ENCODE measurements at places on chromosomes 11 and 22.

- no peak for DNase-seq
Measured at GRCh38 chr11:110076371-110076965, 16.7 kb upstream of the ZC3H12C start.

GRCh38 chr11:12110714-12111548 lies 541 bp downstream of the MICAL2 start:
- peak; percentile 19 for DNase-seq

GRCh38 chr11:12993626-12994025 lies 15.5 kb upstream of the RASSF10 start:
- no peak for DNase-seq

GRCh38 chr22:32281072-32281471 lies 25.9 kb upstream of the SLC5A4 start:
- no peak for DNase-seq

DNA sequence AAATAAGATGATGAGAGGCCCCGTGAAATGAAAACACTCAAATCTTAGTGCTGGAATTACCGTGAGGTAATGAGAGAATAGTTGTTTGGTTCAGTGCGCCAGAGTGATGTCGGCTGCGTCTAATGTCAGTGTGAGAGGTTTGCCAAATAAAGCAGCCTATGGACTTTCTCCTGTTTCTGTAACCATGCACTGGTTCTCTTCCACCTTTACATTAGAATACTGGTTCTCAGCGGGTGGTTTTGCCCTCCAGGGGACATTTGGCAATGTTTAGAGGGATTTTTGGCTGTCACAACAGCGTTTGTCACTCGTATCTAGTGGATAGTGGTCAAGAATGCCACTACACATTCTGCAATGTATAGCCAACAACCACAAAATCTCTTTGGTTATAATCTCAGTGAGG lies 1.1 kb downstream of the OOSP4B start:
- DNase-seq, result no peak

DNA sequence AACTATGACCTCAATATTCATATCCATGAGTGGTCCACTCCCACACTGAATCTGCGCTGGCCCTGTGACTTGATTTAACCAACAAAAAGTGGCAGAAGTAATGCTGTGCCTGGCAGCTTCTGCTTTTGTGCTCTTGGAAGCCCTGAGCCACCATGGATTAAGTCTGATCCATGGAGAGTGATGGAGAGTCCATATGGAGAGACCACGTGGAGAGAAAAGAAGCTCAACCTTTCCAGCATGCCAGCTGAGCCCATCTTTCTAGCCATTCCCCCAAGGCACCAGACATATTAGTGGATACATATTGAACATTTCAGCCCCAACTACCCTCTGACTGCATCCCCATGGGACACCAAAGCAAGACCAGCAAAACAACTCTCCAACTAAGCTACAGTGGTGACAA lies 16.0 kb downstream of the LRRC55 start:
- DNase-seq, result no peak

DNA sequence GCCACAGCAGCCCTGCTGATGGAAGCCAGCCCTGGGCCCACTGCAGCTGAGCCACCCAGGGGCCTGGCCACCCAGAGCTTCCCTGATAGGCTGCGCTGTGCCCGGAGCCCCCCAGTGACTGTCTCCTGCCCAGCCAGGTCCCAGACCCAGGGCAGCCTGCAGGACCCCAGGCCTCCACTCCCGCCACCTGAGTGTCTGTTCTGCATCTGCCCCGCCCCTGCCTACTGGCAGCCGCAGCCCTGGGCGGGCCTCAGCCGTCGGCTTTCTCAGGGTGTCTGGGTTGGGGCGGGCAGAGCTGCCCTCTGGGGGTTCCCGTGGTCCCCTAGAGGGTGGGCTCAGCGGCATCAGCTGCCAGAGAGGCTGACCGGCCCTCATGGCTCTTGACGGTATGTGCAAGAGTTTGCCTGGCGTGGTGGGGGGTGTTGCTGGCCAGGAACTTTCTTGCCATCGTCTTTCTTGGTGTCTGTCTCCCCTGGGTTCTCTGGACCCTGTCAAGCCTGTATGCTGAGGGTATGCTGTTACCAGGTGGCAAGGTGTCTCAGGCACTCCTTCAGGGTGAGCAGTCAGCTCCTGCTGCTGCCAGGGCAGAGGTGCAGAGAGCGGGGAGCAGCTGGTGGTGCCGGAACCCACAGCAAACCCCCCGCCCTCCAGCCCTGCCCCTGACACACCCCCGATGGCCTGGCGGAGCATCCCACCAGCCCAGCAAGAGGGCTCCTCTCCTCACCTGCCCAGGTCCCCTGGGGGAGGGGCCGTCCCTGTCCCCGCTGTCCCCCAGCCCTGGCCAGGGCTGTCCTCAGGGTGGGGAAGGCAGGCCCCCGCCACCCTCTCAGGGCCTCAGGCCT lies 12.2 kb upstream of the PIM3 start:
- DNase-seq, result no peak

DNA sequence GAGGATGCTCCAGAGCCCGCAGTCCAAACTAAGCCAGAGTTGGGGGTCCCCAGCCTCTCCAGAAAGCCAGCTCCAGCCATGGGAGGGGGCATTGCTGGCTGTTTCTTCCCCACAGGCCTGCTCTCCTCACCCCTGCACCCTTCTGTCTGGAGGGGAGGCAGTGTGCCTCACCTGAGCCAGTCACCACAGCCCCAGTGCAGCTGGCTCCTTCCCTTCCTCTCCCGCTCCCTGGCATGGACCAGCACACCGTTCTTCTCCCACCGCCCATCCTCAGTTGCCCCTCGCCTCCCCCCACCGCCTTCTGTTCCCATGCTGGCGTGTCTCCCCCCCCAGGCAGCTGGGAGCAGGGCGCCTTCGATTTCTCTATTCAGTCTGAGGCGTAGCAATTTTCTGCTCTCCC lies 110.5 kb upstream of the THY1 start:
- DNase-seq, result no peak

DNA sequence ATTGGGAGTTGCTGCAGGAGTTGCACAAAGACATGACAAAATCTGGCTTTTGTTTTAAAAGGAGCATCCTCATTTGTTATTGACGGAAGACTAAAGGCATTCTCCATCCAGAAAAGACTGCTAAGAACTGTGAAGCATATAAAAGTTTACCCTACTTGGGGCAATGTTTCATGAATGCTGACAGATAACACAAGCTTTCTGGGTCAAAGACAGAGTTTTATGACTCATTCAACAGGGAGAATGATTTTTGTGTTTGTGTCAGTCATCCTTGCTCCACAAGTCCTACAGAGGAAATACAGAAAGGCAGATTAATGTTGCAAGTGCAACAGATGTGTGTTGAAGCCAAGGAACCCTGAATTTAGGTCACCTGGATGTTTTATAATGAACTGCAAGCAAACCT lies 2.5 kb downstream of the GLYATL1 start:
- no peak for DNase-seq

DNA sequence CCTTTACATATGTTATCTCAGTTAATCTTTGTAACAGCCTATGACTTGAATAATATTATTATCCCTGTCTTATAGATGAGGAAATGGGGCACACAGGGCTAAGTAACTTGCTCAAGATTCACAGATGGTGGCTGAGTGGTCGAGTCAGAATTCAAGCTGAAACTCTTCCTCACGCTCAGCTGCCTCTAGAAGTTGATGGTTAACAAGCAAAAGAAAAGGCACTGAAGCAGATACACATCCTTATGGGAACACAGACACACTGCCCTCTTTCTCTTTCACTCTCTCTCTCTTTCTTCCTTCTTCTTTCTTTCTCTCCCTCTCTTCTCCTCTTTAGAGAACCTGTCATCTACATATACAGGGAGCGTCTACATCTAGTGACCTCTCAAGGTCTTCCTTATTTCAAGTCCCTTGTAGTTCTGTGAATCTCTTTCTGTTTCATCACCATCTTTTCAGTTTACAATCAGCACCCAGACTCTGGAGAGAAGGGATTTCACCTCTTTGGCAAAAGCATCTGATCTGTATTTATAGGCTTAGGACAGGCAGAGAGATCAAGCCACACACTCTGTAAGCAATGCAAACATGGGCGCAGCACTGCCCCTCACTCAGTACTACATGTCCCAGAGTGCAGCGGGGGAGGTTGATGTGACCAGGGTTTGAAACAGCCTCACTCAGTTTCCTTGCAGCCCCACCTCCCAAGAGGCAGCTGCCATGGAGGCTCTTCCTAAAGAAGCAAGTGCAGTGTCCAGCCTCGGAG lies 75.7 kb downstream of the GRAMD1B start:
- no peak for DNase-seq

GRCh38 chr11:19499999-19500398 lies 212.6 kb upstream of the NAV2 start:
- DNase-seq, result no peak

DNA sequence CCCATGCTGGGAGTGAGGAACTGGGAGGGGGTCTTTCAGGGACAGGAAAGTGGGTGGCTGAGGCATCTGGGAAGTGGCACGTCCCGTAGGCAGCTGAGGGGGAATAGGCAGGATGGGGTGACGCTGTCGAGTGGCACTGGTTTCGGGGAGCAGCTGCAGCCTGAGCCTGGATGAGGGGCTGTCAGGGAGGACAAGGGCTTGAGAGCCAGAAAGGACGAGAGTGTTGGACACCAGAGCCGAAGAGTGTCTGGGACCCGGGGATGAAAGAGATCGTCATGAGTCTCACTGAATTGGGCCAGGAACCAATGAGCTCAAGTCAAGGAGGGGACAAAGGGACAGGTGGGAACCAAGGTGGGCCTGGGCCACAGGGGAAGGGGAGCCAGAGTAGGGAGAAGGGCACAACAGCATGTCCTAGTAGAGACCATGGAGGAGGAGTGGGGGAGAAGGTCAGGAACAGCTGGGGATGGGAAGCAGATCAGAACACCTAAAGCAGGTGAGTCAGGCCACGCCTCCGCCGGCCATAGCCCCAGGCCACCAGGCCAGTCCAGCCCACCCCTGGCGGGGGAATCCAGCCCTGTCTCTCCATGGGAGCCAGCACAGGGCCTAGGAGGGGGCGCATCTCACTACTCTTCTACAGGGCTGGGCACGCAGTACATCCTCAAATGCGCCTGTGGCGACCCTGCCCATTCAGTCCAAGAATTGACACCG lies 4.2 kb downstream of the RAB3IL1 start:
- DNase-seq, result no peak

DNA sequence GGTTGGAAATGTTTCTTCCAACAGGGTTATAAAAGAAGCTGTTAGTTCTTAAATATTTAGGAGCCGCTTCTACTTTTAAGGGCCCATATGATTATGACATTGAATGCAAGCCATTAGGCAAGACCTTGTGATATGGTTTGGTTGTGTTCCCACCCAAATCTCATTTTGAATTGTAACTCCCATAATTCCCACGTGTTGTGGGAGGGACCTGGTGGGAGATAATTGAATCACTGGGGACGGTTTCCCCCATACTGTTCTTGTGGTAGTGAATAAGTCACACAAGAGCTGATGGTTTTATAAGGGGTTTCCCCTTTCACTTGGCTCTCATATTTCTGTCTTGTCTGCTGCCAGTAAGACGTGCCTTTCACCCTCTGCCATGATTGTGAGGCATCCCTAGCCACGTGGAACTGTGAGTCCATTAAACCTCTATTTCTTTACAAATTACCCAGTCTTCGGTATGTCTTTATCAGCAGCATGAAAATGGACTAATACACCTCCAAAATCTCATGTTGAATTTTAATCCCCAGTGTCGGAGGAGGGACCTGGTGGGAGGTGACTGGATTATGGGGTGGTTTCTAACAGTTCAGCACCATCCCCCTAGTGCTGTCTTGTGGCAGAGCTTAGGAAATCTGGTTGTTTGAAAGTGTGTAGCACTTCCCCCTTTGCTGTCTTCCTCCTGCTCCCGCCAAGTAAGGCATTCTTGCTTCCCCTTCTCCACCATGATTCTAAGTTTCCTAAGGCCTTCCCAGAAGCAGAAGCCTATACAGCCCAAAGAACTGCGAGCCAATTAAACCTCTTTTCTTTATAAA lies 4.3 kb downstream of the CD59 start:
- no peak for DNase-seq

GRCh38 chr22:32389685-32390084 lies 22.4 kb downstream of the RTCB start:
- no peak for DNase-seq

DNA sequence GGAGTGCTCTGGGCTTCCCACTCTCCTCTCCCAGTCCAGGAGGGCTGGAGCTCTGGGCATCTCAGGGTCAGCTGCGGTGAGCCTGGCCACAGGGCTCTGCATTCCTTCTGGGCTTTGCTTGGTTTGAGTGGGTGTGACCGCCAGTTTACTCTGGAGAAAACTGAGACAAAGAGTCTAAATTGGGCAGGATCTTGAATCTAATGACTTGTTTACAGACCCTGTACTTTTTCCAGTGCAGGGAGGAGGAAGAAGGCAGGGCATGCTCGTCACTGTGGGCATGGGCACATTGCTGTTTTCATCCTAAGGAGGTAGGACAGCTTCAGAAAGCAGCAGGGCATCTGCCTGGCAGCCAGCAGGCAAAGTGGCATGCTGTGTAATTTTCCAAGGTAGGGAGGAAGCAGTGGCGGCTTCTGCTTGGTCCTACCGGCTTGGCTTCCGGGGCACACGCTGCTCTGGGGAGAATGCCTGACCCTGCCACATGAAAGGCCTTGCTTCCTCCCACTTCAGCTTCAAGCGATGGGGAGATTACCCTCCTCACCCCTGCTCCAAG lies 22.9 kb downstream of the FLI1 start:
- peak; percentile 84 for DNase-seq

DNA sequence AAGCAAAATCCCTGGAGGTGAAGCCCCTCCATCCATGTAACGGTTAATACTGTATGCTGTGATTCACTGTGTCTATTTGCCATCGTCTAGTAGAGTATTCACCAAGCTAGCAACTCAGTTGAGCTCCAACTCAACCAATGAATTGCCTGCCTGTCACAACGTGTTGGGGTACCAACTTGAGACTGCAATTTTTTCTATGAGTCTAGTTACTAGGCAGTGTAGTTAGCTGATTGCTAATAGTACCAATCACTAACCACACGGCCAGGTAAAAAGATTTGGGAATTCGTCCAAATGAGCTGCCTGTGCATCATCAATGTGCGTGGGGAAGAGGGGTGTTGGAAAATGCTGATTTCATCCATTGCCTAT lies 1.0 kb upstream of the BTG4 start:
- DNase-seq, result no peak

- DNase-seq, result no peak
Measured at GRCh38 chr11:126996036-126996804, 4.3 kb downstream of the KIRREL3 start.

DNA sequence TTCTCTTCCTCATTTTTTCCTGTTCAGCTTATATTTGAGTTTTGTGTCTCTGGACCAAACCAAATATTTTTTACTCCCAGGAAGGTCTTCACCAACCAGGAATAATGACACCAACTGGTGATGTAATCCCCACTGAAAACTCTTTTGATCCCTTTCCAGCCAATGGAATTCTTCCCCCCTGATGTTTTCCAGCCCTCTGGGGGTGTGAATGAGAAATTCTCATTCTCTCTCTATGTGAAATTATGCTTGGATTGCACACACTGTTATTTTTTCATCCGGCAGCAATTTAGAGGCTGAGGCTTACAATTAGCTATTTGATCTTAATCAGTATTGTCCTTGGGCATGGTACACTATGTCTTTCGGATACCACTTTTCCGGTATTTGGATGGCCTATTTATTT lies 39.5 kb upstream of the SLC1A2 start:
- DNase-seq, result no peak

- no peak for DNase-seq
Measured at GRCh38 chr11:62542111-62542745, 4.4 kb downstream of the AHNAK start.

GRCh38 chr11:60165538-60165937 lies 17.3 kb downstream of the MS4A6A start:
- DNase-seq, result no peak

Measured in CD4-positive, alpha-beta memory T cell (primary cell).